ENCODE measurements at places on chromosomes 11 and 22. TPM values are rescaled to one million over a fixed set of nuclear protein-coding genes. Genes with fewer than 3 reads are reported as not detected.
A peak's percentile ranks its signal among the peaks of the same experiment; 100 is the strongest.

GRCh38 chr22:39728236-39728860, 157.8 kb downstream of the CACNA1I start:
- no peaks in the 10 kb centered on the region for H3K4me1 ChIP-seq
- H3K36me3 ChIP-seq, result no peaks in the 10 kb centered on the region
- peaks cover 45% of the 10 kb centered on the region for H3K27me3 ChIP-seq

- peak overlapping the region; percentile 30 for H3K27ac ChIP-seq
- no peaks in the 10 kb centered on the region for H3K36me3 ChIP-seq
- no peak overlapping the region for H3K4me3 ChIP-seq
- peaks cover 48% of the 10 kb centered on the region for H3K4me1 ChIP-seq
- no peak for DNase-seq
- H3K27me3 ChIP-seq, result no peaks in the 10 kb centered on the region
Measured at GRCh38 chr11:1667906-1668305, 29.1 kb upstream of the KRTAP5-6 start.

DNA sequence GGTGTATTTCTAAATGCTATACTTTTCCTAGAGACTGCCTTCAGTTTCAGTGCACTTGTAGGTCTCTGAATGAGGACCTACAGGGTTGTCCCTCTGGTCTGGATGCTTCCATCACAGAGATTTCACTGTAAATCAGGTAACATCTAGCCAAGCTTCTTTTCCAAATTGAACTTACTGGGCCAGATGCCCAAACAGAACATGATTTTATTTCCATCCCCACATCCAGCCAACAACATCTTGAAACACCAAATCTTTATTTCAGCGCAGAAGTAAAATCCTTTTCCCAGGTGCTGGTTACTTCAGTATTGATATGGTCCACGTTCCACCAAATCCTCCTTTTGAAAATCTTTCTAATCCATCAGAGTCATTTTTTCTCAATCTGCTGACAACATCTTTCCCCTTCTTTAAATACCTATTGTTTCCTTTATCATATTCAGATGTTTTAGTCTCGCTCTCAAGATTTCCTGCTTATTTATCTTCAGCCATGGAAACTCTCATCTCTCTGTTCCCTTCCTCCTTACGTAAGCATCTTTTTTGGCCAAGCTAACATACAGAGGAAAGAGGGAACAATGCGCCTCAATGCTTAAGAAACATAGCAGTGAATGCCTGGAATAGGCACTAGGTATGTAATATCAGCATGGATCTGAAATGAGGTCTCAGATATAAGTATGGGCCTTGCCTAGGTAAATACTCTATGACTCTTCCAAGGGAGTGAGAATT, 201.2 kb upstream of the MTNR1B start:
- H3K4me1 ChIP-seq, result no peaks in the 10 kb centered on the region
- no peak for DNase-seq
- H3K36me3 ChIP-seq, result no peaks in the 10 kb centered on the region
- no peak overlapping the region for H3K27ac ChIP-seq
- no peaks in the 10 kb centered on the region for H3K27me3 ChIP-seq

DNA sequence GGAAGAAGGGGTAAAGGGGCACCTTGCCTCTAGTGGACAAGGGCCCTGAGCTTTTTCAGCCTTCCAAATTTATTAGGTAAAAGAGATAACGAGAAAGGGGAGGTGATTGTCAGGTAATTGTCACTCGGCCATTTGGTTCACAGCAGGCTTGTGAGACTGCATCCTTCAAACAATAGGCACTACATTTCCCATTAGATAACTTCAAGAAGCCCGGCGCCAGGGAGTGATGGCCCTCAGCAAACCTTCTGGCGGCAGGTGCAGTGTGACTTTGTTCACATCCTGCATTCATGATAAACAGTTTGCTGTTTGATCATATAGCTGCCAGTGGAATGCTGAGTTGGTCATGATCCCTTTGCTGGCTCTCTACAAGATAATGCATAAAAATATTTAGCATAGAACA, 185.1 kb downstream of the CWF19L2 start:
- DNase-seq, result no peak
- H3K27ac ChIP-seq, result no peak overlapping the region
- no peaks in the 10 kb centered on the region for H3K4me1 ChIP-seq
- H3K4me3 ChIP-seq, result no peak overlapping the region
- H3K36me3 ChIP-seq, result no peaks in the 10 kb centered on the region

GRCh38 chr11:74339619-74340018, 28.2 kb upstream of the P4HA3 start:
- H3K27me3 ChIP-seq, result no peaks in the 10 kb centered on the region
- peaks cover 11% of the 10 kb centered on the region for H3K4me1 ChIP-seq
- no peak overlapping the region for H3K4me3 ChIP-seq
- DNase-seq, result no peak
- H3K27ac ChIP-seq, result no peak overlapping the region

GRCh38 chr11:1706634-1707400, 9.8 kb downstream of the KRTAP5-6 start:
- no peak overlapping the region for H3K27ac ChIP-seq
- no peak overlapping the region for H3K4me3 ChIP-seq
- peaks cover 24% of the 10 kb centered on the region for H3K27me3 ChIP-seq
- H3K36me3 ChIP-seq, result no peaks in the 10 kb centered on the region
- no peak for DNase-seq

DNA sequence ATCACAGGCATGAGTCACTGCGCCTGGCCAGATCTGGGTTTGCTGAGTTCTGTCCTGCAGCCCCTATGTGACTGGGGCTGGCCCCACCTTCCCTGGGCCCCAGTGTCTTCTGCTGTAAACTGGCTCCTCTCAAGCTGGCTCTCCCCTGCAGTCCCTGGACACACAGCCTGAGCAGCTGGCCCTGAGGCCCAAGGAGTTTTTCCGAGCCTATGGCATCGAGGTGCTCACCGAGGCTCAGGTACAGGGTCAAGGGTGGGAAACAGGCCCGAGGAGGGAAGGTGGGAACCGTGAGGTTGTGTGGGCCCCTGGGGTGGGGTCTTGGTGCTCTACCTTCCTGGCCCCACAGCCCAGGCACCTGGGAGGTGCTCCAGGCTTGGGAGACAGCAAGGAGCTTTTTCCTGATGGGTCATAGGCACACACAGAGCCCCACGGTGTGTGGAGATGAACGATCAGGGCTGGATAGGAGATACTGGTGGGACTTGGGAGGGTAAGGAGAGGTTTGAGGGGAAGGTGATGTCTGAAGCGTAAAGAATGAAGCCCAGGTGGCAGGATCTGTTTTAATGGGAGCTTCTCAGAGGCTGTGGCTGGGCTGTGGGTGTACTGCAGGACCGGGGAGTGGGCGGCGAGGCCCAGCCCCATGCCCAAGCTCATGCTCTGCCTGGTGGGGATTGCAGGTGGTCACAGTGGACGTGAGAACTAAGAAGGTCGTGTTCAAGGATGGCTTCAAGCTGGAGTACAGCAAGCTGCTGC, 6.4 kb upstream of the LZTR1 start:
- peaks cover 26% of the 10 kb centered on the region for H3K4me1 ChIP-seq
- H3K27me3 ChIP-seq, result no peaks in the 10 kb centered on the region
- no peak overlapping the region for H3K4me3 ChIP-seq
- no peak for DNase-seq
- H3K27ac ChIP-seq, result no peak overlapping the region

DNA sequence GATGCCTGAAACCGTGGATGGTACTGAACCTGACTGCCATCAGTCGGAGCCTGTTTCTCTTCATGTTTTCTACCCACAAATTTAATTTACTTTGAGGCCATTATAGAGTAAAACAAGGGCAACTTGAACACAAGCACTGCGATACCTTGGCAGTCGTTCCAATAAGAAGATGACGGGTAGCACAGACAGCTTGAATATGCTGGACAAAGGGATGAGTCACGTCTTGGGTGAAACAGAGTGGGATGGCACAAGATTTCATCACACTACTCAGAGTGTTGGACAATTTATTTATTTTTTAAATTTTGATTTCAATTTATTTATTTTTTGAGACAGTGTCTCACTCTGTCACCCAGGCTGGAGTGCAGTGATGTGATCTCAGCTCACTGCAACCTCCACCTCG, 5.7 kb downstream of the DIXDC1 start:
- no peaks in the 10 kb centered on the region for H3K27me3 ChIP-seq
- H3K4me1 ChIP-seq, result peaks cover 64% of the 10 kb centered on the region
- H3K4me3 ChIP-seq, result no peak overlapping the region
- 0 out of 3 replicates have a peak, but pooled peaks cover 8% of the 10 kb centered on the region for H3K36me3 ChIP-seq

DNA sequence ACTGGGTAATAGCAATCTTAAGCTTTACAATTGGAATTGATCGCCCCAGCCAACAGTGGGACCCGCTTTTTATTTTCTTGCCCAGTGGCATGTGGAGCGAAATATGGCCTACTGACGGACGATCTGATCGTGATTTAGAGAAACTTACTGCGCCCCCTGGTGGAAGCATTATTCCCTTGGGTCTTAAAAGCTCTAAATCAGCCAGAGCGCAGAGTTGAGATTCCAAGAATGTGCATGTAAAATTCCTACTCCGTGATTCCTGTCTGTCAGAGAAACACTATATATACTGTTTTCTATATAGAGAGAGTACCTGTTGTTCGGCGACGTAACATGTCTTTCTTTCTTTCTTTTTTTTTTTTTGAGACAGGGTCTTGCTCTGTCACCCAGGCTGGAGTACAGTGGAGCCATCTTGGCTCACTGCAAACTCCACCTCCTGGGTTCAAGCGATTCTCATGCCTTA, 3.7 kb upstream of the DPF2 start:
- H3K4me3 ChIP-seq, result 0 out of 2 replicates have a peak overlapping the region, but pooled peaks have one; percentile 22
- peaks cover 19% of the 10 kb centered on the region for H3K4me1 ChIP-seq
- H3K27me3 ChIP-seq, result no peaks in the 10 kb centered on the region
- DNase-seq, result peak; percentile 86
- H3K36me3 ChIP-seq, result no peaks in the 10 kb centered on the region

The TXNRD2 gene
- 18.6 TPM for total RNA-seq

The CDC42BPG gene
- 1.4 TPM for total RNA-seq

- DNase-seq, result no peak
- no peaks in the 10 kb centered on the region for H3K4me1 ChIP-seq
- H3K4me3 ChIP-seq, result no peak overlapping the region
- peaks cover 42% of the 10 kb centered on the region for H3K27me3 ChIP-seq
- H3K27ac ChIP-seq, result no peak overlapping the region
Measured at GRCh38 chr11:71370895-71371673, 77.1 kb downstream of the DHCR7 start.

DNA sequence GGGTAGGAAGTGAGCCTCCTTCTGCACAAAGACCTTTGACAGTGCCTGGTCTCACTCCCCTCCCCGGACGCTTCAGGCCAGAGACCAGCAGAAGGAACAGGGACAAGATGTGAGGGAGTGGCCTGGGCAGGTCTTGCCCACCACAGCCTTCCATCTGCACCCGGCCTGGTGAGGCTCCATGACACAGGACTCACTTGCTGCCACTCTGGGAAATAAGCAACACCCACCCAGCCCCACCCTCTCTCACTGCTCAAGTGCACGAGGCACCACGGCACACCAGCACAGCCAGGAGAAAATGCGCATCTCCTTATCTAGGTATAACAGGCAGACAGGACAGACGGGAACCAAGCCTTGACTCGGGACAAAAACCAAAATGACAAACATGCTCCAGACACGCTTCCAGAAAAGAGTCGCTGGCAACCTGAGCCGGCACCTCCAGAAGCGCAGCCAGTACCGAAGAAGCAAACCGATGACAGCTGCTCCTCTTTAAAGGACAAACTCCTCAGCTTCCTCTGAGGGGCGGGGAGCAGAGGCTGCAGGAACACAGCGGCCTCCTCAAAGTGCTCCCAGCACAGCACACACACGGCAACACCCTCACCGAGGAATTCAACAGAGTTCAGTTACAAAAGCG, 41.7 kb downstream of the BRD1 start:
- H3K4me3 ChIP-seq, result no peak overlapping the region
- H3K4me1 ChIP-seq, result peaks cover 27% of the 10 kb centered on the region
- H3K27me3 ChIP-seq, result no peaks in the 10 kb centered on the region
- H3K27ac ChIP-seq, result no peak overlapping the region
- H3K36me3 ChIP-seq, result peaks cover 78% of the 10 kb centered on the region
